ENCODE measurements at places on chromosomes 12 and 14.

DNA sequence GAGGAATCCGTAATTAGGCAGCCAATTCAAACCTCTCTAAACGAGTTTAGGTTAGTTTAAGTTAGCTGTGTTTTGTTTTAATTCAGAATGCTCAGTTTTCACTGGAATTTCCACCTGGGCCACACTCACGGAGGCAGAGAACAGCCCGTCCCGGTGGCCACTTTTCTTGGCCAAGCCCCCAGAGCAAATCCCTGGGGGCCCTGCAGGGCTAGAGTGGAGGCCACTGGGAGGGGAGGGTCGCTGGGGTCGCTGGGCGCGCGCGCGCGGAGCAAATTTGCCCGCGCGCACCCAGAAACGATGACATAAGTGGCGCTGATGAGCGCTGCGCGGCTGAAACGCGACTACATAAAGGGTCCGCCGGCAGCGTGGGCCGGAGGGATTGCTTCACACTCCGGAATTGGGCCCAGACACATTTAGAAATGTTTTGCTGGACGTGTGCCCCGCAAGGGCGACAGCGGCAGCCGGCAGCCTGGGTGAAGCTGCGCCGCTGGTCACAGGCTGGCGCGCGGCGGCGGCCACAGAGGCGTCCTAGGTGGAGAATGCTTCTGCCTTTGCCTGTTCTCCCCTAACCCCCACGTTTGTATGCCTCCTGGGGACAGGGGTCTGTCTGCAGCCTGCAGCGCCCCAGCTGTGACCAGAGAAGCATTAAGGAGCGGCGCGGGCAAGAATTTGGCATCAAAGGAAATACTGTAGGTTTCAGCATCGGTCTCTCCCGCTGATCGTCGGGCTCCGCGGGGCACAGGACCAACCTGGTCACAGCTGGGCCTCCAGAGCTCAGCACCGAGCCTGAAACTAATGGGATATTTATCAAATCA lies 37.9 kb upstream of the TBX5 start:
- H3K36me3 ChIP-seq, result no peaks in the 10 kb centered on the region
- no peak overlapping the region for H3K27ac ChIP-seq
- no peak for DNase-seq
- H3K4me3 ChIP-seq, result no peak overlapping the region

DNA sequence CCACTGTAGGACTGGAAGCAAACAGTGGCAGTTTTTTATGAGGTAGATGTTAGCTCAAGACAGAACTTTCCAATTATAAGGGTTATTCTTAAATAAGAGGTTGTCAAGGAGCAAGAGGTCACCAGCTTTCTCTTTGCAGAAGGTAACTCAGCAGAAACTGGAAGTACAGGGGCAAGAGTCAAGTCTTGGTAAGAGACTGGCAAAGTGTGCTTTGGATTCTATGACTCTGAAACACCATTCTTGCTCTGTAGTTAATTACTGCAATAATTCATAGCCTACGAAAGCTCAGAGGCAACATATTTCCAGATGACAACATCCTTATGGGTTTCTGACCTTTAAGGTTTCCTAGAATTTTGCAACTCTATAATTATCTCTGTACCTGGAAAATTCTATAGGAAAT lies 51.3 kb downstream of the RMST start:
- DNase-seq, result no peak
- no peaks in the 10 kb centered on the region for H3K27me3 ChIP-seq
- H3K36me3 ChIP-seq, result no peaks in the 10 kb centered on the region
- H3K4me1 ChIP-seq, result no peaks in the 10 kb centered on the region
- no peak overlapping the region for H3K4me3 ChIP-seq

- H3K27ac ChIP-seq, result no peak overlapping the region
- H3K4me1 ChIP-seq, result peaks cover 2% of the 10 kb centered on the region
- no peak for DNase-seq
- H3K36me3 ChIP-seq, result no peaks in the 10 kb centered on the region
- no peak overlapping the region for H3K4me3 ChIP-seq
Observed at GRCh38 chr14:38197784-38198335, 9.8 kb upstream of the SSTR1 start.

- peak within 1 kb of the TSS; percentile 98 for H3K4me3 ChIP-seq
- peak; percentile 98 for DNase-seq
- H3K36me3 ChIP-seq, result no peaks in the 10 kb centered on the region
- peak within 1 kb of the TSS; percentile 93 for H3K27ac ChIP-seq
Observed at GRCh38 chr14:73886449-73887317, at the start of gene ZNF410. ZNF410 (plus strand) TSS chr14:73886859; CDS start chr14:73892176, 5,317 bp downstream.

DNA sequence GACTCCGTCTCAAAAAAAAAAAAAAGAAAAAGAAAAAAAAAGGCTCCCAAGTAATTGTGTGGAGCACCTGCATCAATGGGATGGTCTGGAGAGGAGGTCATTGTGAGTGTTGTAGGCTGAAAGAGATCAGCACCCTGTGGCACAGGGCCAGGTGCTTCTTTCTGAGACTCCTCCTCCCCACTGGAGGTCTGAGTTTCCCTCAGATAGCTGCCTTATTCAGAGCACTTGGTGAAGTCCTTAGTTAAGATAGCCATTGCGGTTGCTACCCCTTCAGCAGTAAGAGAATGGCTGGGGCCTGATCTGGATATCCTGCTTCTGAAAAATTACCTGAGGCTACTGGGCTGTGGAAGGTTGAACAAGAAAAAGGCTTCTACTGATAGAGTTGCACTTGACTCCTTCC lies 69.8 kb downstream of the ANO6 start:
- no peaks in the 10 kb centered on the region for H3K36me3 ChIP-seq
- no peak for DNase-seq
- H3K4me3 ChIP-seq, result no peak overlapping the region
- no peak overlapping the region for H3K27ac ChIP-seq
- no peaks in the 10 kb centered on the region for H3K27me3 ChIP-seq

- H3K27ac ChIP-seq, result peak overlapping the region; percentile 79
- H3K4me1 ChIP-seq, result peaks cover 39% of the 10 kb centered on the region
- no peak overlapping the region for H3K4me3 ChIP-seq
Observed at GRCh38 chr14:97975962-97976361, 1178.8 kb downstream of the VRK1 start.

DNA sequence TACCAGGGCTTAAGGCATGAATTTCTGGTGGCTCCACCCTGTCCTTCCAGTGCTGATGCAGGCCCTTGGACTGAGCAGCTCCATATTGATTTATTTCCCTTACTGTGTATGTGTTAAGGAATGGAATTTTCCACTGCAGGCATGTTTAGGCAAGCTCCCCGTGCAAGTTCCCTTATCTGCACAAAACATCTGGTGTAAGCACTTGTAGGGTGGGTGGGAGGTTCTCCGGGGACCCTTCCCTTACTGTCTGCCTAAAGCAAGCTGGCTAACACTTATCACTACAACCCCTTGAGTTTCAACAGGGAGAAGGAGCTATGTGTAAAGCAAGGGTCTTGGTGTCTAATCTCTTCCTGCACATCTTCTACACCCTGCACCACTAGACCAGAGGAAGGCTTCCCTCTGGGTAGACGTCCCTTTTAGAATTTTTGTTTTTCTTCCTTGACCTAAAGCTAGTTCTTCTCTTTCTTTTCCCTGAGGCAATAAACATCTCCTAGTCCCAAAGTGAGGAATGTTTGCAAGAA lies 22.0 kb upstream of the DRAM1 start:
- DNase-seq, result no peak
- H3K4me3 ChIP-seq, result no peak overlapping the region
- H3K27me3 ChIP-seq, result no peaks in the 10 kb centered on the region
- no peaks in the 10 kb centered on the region for H3K36me3 ChIP-seq
- H3K27ac ChIP-seq, result no peak overlapping the region
- H3K4me1 ChIP-seq, result peaks cover 17% of the 10 kb centered on the region

DNA sequence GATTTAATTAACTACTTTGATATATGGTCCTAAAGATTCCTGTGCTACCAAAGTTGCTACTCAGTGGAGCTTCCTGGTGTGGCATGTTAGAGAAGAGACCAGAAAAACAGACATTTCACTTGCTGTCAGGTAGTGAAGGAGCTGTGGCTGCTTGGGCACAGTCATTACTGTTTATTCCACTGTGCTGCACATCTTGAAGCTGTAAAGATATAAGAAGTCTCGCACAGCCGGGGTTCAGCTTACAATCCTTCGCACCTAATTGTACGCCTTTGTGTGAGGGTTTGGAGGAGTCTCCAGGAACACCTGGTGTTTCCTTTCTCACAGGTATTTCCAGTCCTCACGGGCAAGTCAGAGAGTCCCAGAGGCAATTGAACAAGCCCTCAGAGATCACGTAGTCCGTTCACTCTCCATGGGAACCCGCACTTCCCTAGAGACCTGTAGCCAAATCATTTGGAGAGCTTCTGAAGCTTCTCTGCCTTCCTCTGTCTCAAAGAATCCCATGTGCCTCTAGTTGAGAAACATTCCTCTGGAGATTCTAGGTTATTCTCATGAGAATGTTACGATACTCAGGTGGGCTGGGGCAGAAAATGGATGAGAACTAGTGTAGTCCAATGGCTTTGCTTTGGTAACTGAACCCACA lies 4.1 kb downstream of the EVL start:
- no peak overlapping the region for H3K4me3 ChIP-seq
- no peak overlapping the region for H3K27ac ChIP-seq
- H3K27me3 ChIP-seq, result no peaks in the 10 kb centered on the region
- H3K4me1 ChIP-seq, result peaks cover 9% of the 10 kb centered on the region
- no peaks in the 10 kb centered on the region for H3K36me3 ChIP-seq

GRCh38 chr12:4819654-4820053 lies 90.1 kb upstream of the KCNA1 start:
- peaks cover 16% of the 10 kb centered on the region for H3K27me3 ChIP-seq
- H3K4me3 ChIP-seq, result no peak overlapping the region
- no peak overlapping the region for H3K27ac ChIP-seq

GRCh38 chr12:9694241-9694640 lies 24.7 kb downstream of the CLEC2D start:
- H3K36me3 ChIP-seq, result peaks cover 45% of the 10 kb centered on the region
- H3K4me3 ChIP-seq, result no peak overlapping the region
- no peaks in the 10 kb centered on the region for H3K27me3 ChIP-seq
- DNase-seq, result no peak
- H3K4me1 ChIP-seq, result no peaks in the 10 kb centered on the region

- H3K4me1 ChIP-seq, result peaks cover 39% of the 10 kb centered on the region
- no peak overlapping the region for H3K4me3 ChIP-seq
- H3K27ac ChIP-seq, result peak overlapping the region; percentile 34
- no peaks in the 10 kb centered on the region for H3K27me3 ChIP-seq
Observed at GRCh38 chr12:93113317-93114006, 184.4 kb upstream of the EEA1 start.

- DNase-seq, result no peak
- H3K4me3 ChIP-seq, result no peak overlapping the region
- H3K36me3 ChIP-seq, result no peaks in the 10 kb centered on the region
- H3K4me1 ChIP-seq, result no peaks in the 10 kb centered on the region
- H3K27me3 ChIP-seq, result no peaks in the 10 kb centered on the region
Observed at GRCh38 chr12:79141776-79142175, 277.2 kb downstream of the SYT1 start.

DNA sequence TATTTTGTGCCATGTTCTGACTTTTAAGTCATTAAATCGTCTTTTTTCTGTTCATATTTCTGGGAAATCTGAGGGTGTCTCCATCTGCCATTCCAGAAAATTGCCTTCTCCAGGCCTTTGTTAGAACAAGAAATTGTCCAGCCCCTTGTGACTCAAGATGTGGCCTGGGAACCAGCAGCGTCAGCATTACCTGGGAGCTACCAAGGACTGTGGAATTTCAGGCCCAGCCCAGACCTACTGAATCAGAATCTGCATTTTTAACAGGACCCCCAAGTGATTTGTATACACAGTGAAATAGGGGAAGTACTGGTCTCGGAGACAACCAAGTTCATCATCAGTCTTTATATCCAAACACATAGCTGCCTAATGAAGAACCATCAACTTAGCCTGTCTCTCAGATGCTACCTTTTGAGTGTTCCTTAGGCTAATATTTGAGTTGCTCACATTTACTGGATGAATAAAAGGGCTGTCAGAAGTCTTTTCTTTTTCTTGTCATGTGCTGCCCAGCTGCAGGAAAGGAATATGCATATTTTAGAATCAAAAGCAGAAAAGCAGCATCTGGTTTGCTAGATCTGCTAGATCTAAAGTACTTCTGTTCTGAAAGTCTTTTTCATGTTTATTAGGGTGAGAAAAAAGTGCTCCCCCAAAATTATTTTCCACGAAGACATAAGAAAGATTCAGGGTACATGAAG lies 21.2 kb downstream of the GPHB5 start:
- no peaks in the 10 kb centered on the region for H3K36me3 ChIP-seq
- no peak for DNase-seq
- peaks cover 10% of the 10 kb centered on the region for H3K4me1 ChIP-seq
- no peak overlapping the region for H3K4me3 ChIP-seq
- H3K27ac ChIP-seq, result no peak overlapping the region

GRCh38 chr12:6816598-6816997 lies 5.0 kb upstream of the GPR162 start:
- no peak overlapping the region for H3K4me3 ChIP-seq
- DNase-seq, result no peak
- H3K36me3 ChIP-seq, result no peaks in the 10 kb centered on the region
- no peaks in the 10 kb centered on the region for H3K27me3 ChIP-seq
- peaks cover 5% of the 10 kb centered on the region for H3K4me1 ChIP-seq

DNA sequence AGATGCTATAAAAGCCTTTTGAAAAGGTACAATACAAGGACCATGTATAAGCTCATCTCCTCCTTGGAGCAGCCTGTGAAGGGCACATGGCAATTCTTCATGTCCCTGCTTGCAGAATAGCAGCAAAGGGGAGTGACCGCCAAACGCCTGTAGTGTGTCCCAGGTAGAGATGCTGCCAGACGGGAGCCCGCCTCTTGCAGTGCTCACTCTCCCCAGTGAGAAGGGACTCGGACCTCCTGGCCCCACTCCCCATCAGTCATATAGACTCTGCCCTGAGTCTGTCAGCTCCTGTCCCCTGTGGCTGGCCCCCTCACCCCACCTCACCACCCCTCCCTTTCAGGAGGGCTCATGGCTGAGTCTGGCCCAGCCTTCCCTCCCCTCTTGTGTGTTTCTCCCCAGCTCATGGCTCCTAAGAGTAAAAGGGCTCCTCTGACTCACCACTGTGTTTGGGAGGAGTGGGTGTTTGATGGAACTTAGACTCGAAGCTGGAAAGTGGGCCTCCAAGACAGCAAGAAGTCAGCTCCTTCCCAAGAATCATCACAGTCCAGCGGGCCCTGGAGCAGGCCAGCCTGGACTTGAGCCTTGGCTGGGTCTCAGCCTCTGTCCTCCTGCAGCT lies 40.9 kb downstream of the DEGS2 start:
- H3K4me1 ChIP-seq, result no peaks in the 10 kb centered on the region
- H3K27me3 ChIP-seq, result no peaks in the 10 kb centered on the region
- no peak overlapping the region for H3K27ac ChIP-seq
- peaks cover 2% of the 10 kb centered on the region for H3K36me3 ChIP-seq
- H3K4me3 ChIP-seq, result no peak overlapping the region
- no peak for DNase-seq

- no peaks in the 10 kb centered on the region for H3K27me3 ChIP-seq
- no peak for DNase-seq
- no peak overlapping the region for H3K27ac ChIP-seq
- H3K4me1 ChIP-seq, result no peaks in the 10 kb centered on the region
Observed at GRCh38 chr14:88598097-88598675, 35.3 kb downstream of the ZC3H14 start.

- no peaks in the 10 kb centered on the region for H3K36me3 ChIP-seq
- H3K27ac ChIP-seq, result no peak overlapping the region
- no peak overlapping the region for H3K4me3 ChIP-seq
- H3K4me1 ChIP-seq, result no peaks in the 10 kb centered on the region
- DNase-seq, result no peak
- no peaks in the 10 kb centered on the region for H3K27me3 ChIP-seq
Observed at GRCh38 chr12:91261820-91262676, 79.4 kb upstream of the DCN start.
